ENCODE measurements at places on chromosomes 12 and 14.

GRCh38 chr12:52877242-52877641 lies 27.6 kb downstream of the KRT8 start:
- no peak for DNase-seq

DNA sequence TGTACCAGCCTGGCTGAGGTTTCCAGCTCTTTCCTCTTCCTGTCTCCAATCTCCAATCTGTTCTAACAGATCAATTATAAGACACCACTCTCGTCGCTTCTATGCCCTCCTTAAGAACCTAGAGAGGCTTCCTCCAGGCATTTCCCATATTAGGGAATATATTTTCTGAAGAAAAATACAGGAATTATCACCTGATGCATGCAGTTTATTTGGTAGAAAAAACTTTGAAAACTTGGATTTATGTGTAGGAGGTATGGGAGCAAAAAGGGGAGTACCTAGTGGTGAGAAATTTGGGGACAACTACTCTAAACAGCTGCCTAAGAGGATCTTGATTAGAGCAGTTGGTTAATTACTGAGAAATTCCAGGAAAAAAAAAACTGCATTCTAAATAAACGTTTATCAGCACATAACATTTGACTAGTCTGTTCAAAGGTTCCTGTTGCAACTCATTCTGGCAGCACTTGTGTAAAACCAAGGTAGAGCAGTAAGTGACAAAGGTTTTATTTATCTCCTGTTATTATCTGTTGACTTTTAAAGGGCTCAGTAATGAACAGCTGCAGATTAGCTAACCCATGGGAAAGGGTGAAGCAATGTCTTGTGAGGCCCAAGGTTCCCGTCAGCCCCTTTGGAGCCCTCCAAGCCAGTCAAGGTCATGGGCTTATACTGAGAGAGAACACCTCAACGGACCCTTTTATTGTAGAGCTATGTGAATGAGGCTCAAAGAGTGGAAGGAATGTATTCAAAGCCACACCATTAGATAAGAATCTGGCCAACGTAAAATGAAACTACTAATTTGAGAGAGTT lies 36.4 kb upstream of the NR1H4 start:
- no peak for DNase-seq

DNA sequence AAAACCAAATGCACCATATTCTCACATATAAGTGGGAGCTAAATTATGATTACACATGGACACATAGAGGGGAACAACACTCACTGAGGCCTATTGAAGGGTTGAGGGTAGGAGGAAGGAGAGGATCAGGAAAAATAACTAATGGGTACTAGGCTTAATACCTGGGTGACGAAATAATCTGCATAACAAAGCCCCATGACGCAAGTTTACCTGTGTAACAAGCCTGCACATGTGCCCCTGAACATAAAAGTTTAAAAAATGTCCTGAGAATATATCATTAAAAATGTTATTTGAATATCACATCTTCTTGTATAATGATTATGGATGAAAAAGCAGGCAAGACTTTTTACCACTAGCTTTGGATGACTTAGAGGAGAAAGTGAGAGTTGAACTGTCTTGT lies 138.0 kb upstream of the NOVA1 start:
- DNase-seq = no peak

DNA sequence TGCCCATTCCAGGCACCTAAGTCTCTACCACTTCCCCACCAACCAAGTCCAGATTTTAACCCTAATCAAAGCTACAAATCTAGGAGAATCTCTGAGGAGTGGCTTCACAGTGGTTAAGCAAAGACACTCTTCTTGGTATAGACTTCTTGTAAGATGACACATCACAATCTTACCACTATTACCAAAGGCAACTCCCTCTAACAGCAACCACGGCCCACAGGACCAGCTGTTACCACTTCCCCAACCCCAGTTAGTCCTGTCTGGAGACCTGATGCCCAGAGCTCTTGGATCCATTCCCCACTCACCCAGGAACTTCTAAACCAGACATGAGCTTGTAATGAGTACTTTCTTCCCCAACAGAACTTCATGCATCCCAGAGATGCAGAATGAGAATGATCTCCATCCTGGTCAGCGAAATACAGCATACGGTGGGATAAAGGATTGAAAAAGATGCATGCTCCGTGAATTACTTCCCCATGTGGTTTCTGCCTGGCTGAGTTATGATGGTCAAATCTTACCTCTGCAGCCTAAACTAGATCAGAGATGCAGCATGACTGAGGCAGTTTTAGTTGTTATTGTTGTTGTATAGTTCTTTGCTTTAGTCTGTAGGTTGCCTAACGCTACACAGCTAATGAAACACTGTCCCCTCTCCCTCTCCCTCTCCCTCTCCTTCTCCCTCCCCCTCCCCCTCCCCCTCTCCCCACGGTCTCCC lies 87.7 kb upstream of the FOXN3 start:
- no peak for DNase-seq

DNA sequence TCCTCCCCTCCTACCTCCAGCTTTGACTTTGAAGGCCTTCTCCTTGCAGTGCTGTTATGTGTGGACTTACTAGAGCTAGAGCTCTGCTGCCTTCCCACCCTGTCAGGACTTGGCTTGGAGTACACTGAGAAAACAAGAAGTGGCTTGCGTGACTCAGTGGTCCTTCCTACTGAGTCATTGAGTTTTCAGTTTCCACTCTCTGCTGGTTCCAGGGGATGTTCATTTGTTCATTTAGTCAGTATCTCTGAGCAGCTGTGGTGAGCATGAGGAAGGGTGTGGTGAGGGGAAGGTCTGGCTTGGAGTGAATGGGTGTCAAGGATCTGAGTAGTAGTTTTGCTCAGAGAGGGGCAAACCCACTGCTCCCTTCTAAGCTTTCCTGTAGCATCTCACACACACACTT lies 17.2 kb upstream of the ELK3 start:
- DNase-seq = no peak

- DNase-seq = no peak
Observed at GRCh38 chr14:69190191-69190590, 1.1 kb upstream of the EXD2 start.

GRCh38 chr14:104343294-104343625 lies 204.9 kb downstream of the KIF26A start:
- no peak for DNase-seq

DNA sequence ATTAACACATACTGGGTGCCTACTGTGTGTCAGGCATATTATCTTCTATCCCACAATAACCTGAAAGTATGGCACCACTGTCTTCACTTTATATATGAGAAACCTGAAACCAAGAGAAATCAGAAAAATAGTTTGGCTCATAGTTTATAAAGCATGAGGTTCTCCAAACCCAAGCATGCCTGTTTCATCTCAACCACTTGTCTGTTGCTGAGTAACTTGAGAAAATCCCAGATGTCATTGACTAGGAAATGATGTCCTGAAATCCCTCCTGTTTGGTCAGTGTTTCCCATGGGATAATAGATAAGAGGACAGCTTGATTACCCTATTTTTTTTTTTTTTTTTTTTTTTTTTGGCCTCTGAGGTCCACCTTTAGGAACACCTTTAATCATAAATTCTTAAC lies 2.6 kb upstream of the IFNG-AS1 start:
- DNase-seq = no peak

DNA sequence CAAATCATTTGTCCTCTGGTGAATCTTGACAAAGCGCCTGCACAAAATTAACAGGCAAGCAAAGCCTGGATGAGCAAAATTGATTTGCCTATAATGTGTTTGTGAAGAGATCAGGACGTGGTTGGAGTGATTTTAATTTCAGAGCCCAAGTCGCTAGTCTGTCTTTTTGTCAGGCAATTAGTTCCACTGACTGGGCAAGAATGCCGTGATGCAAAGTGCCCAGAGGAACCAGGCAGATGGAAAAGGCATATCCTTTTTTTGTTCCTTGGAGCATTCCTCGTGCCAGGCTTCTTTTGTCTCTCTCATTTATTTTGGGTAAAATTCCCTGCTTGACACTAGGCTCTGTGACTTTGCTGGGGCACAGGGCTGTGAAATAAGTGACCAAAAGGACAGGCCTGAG lies 65.9 kb upstream of the CCDC198 start:
- DNase-seq = no peak

- no peak for DNase-seq
Observed at GRCh38 chr14:50007123-50007903, 109.1 kb downstream of the VCPKMT start.

DNA sequence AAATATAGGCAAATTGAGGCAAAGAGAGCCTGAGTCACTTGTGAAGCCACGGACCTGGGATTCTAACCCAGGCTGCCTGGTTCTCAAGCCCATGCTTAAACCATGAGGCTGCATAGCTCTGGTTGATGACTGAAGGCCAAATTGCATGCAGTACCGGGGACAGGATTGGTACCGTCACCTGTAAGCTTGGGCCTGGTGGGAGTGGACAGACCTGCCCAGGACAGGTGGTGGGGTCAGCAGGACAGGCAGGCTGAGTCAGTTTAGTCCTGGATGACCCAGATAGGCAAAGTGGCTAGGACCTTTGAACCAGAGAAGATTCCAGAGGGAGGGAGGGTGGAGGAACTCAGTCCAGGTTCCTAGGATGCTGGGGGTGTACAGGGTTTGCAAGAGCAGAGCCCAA lies 25.8 kb downstream of the RIN3 start:
- no peak for DNase-seq

- no peak for DNase-seq
Observed at GRCh38 chr14:67532606-67532997, 488 bp upstream of the PLEKHH1 start.

DNA sequence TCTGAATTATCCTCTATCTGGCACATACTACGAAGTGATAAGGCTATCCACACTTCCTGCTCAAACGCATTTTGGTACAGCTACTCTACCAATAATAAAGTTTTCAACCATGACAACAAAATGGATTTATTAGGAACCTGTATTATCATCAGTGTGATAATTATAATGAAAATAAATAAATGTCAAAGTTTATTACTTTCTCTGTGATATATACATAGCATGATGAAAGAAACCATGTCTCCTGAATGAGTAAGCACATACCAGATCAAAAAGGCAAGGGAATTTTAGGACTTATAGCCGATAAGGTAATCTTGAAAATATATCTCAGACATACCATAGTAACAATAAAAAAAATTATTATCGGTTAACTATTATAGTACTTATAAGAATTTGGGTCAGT lies 61.1 kb downstream of the CPNE8 start:
- no peak for DNase-seq

GRCh38 chr14:62179367-62180018 lies 417.3 kb downstream of the SNAPC1 start:
- peak; percentile 82 for DNase-seq

DNA sequence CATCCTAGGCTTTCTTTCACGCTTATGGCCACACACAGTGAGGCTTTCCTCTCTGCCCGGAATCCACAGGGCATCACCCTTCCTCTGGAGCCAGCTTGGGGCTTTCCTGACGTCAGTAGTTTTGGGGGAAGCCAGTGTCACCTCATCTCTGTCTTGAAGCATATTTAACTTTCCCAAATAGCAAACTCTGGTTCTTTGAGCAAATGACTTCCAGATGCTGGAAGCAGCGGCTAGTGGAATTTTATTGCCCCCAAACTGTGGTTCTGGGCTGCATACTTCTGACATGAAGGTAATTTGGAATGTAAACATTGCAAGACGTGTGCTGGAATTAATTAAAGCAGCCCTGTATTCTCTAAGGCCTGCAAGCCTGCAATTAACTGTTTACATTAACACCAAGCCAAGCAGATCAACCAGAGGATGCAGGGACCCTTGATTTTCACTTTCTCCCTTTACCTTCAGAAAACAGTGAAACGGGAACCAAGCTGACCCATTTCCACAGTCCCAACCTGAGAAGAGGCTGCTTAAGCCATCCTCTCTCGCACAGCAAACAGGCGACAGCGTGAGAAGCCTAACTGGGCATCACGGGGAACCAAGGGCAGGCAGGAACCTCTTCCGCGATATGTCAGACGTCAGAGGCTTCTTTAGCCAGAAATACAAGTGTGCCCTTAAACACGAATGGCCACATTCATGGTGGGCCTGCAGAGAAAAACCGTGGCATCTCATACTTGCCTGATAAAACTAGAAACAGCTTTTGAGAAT lies 258.4 kb downstream of the CACNA1C start:
- no peak for DNase-seq

DNA sequence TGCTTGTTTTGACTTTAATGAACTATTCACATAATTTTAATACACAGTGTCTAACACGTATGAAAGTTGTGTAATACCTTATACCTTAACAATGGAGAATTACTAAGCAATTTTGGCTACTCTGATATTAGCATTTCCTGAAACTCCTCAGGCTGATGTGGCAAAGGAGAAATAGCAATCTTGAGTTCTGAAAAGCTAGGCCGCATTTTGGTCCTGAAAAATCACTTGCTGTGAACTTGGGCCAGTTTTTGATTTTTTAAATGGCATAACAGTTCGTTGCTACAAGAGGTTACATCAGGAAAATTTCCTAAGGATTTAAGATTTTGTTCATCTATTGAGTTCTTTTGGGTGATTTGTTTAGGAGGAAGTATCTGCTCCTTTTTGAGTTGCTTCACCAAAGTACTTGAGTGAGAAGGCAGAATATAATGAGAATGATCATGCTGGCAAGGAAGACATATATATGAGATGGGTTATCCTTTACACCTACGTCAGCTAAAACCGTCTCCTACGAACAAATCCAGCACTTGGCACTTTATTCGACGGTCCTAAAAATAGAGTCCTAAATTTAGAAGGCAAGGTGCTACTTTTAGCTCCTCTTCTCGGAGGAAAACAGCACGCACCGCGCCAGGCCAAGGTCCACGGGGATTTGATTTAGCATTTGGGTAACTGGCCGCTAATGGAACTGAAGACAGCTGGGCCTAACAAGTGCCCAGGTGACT lies 32.2 kb downstream of the MIA2 start:
- peak; percentile 48 for DNase-seq

DNA sequence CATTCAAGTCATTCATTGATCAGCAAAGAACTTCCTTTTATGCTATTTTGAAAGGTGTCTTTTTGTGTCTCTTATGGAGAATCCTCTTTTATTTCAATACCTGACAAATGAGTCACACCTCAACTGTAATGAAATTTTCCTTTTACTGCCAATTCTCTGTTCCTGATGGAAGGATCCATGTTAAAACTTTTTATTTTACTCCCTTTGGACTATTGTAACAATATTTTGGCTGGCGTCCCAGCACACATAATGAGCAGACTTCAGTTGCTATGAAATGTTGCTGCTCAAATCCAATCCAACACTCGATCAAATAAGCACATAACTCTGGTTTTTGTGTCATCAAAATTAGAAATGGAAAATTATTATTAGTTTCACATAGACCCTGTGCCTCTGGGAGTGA lies 21.9 kb upstream of the SLC15A5 start:
- no peak for DNase-seq

GRCh38 chr14:46769292-46769691 lies 117.7 kb upstream of the RPL10L start:
- no peak for DNase-seq

- no peak for DNase-seq
Observed at GRCh38 chr12:93785249-93786010, 108.3 kb downstream of the CRADD start.

GRCh38 chr12:63952995-63953394 lies 108.5 kb downstream of the SRGAP1 start:
- no peak for DNase-seq

Measured in NCI-H345 (cell line).